ENCODE measurements at places on chromosomes 4 and X.

DNA sequence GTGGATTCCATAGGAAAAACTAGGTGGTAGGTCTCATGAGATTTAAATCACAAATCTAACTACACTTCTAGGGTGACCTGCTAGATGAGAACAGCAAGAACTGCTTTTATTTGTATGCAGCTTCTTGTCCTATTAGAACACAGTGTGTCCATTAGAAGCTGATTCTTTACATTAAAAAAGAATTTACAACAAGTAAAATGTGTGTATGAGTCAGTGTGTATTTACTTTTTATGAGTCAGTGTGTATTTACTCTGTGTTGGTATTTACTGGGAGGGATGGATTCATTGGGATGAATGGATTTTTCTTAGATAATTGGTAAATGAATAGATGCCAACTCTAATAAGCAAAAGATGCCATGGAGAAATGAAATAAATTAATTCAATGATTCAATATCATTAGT is 40.6 kb upstream of the XPNPEP2 start:
- DNase-seq = no peak

- no peak for DNase-seq
Measured at GRCh38 chr4:47238667-47239066, 207.3 kb downstream of the GABRB1 start.

DNA sequence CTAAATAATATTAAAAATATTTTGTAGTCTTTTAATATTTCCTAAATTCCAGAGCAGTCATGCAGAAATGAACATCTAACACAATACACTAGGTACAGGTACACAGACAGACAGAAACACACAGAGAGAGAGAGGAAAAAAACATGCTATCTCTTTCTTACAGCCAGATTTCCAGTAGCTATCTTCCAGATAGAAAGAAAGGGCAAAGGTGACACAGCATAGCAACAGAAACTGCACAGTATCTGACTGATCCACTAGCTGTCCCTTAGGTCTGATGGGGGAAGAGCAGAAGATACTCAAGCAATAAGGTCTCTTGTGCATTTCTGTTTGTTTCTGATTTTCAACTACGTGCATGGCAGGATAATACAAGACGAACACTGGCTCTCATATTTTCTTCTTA is 7.8 kb downstream of the FBXW7 start:
- DNase-seq = no peak

DNA sequence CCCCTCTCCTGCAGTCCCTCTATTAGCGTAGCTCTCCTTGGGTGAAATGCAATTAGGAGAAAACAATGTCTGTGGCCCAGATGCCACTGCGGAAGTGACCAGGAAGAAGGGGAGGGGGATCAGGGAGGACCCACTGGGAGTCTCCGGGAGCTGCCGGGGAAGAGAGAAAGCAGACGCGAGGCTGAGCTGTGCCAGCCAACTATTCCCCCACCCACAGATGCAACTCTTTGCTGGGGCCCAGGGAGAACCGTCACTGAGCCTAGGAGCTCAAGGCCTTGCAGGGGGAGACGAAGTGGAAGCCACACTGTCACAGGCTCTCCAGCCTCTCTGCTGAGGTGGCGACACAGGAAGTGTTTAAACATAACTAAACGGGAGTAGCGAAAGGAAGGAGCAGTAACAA is 149.2 kb downstream of the BCOR start:
- DNase-seq = no peak

DNA sequence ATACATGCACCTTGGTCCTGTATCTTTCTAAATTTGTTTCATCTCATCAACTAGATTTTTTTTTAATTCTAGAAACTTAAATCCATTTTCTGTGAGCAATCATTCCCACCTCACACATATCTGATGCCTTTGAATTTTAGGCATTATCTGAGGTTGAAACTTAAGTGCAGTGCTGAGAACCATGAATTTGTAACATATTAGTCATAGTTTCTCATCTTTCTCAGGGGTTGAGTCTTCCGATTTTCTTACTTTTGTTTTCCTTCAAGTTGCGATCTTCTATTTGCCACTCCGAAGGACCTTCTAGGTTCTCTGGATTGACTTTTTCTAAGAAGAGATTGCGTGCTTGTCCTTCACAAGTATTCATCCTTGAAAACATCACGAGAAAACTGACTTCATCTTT is 3.7 kb upstream of the NR0B1 start:
- no peak for DNase-seq

DNA sequence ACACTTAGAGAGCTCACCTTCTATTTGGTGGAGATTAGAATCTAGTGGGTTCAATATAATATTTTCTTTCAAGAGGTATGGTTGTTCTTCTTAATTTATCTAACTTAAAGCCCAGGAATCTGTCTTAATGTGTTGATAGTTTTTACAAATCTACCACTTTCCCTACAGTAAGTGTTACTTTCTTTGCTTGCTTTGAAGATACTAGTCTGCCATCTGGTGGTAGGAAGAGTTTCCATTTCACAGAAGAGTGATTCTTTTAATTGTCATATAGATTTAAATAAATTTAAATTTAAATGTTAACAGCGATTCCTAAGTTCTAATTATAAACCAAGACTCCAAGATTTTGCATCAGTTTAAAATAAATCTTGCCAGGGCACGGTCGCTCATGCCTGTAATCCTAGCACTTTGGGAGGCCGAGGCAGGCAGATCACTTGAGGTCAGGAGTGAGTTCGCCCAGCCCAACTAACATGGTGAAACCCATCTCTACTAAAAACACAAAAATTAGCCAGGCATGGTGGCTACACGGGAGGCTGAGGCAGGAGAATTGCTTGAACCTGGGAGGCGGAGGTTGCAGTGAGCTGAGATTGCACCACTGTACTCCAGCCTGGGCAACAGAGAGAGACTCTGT is 43.5 kb downstream of the NUDT9 start:
- DNase-seq = peak; percentile 50

GRCh38 chr4:168857009-168857408 is 153.0 kb downstream of the CBR4 start:
- DNase-seq = no peak

DNA sequence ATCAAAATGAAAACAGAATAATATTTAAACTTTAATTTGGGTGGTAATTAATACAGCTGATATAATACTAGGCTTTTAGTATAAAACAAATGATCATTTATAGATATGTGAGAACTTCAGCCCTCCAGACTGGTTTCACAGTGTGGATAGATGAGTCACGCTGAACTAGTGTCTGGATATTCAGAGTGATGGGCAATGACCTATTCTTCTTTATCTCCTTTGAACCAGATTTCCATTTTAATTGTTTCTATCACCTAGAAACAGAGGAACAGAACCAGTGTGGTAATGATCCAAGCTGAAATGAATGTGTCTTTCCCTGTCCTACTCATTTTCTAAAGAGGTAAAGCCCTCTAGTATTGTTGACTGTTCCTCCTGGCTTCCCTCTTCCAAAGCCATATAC is 155.2 kb upstream of the GK2 start:
- no peak for DNase-seq

DNA sequence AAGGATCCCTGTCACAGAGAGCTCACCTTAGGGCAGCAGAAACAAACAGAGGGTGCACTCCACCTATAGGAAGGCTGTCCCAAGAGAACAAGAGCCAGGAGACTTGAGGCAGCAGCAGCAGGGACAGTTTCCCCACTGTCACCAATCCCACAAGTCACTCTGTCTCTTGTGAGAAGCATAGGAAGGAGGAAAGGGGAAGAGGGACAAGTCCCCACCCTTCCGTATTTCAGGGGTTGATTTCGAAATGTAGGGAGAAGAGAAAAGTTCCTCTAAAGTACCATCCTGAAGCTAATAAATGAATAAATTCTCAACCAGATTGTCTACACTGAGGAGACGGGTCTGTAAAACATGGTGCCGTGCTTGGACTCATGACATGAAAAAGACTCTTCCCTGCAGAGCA is 9.5 kb upstream of the TLR8 start:
- no peak for DNase-seq

DNA sequence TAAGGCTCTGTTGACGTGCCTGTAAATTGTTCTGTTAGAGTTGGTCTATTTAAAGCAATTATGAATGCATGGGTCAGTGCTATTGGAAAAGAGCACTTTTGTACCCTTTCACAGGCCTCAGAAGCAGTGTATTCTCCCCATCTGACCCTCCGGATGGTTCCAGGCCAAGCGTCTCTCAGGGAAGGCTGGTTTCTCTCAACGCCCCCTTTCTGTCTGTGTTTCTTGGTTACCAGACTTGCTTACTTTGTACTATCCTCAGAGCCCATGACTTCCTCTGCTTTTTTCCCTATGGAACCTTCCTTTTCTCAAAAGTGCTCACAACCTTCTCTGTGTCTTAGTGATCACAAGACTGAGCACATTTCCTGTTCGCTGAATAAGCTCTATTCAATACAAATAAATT is 559.3 kb upstream of the ZFP42 start:
- peak; percentile 28 for DNase-seq

GRCh38 chr4:29538889-29539646 is 1181.1 kb upstream of the PCDH7 start:
- no peak for DNase-seq

DNA sequence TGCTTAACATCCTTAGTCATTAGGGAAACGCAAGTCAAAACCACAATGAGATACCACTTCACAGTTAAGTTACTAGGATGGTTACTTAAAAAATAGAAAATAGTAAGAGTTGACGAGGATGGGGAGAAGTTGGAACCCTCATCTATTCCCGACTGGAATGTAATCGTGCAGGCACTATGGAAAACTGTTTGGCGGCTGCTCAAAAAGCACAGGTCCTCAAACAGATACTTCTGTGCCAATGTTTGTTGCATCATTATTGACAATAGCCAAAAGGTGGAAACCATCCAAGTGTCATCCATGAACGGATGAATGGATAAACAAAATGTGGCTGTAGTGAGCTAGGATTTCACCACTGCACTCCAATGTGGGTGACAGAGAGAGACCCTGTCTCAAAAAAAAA is 11.7 kb downstream of the CTAG1B start:
- DNase-seq = no peak

DNA sequence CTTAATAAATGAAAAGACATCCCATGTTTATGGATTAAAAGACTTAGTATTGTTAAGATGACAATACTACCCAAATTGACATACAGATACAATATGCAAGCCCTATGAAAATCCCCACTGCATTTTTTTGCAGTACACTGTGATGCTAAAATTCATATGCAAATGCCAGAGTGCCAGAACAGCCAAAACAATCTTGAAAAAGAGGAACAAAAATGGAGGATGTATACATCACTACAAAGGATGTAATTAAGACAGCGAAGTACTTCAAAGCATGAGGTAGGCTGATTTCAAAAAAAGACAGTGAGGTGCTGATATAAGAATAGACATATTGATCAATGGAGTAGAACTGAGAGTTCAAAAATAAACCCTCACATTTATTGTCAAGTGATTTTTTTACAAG is 47.3 kb downstream of the SATL1 start:
- no peak for DNase-seq

- DNase-seq = no peak
Measured at GRCh38 chr4:112947616-112948015, 101.8 kb upstream of the ANK2 start.

GRCh38 chrX:43878906-43879526 is 3.2 kb downstream of the MAOB start:
- DNase-seq = no peak

GRCh38 chrX:133594156-133594555 is 178.9 kb upstream of the GPC4 start:
- no peak for DNase-seq

GRCh38 chrX:77640702-77641101 is 145.3 kb downstream of the ATRX start:
- DNase-seq = no peak

- DNase-seq = no peak
Measured at GRCh38 chr4:36330796-36331195, 49.4 kb downstream of the DTHD1 start.

DNA sequence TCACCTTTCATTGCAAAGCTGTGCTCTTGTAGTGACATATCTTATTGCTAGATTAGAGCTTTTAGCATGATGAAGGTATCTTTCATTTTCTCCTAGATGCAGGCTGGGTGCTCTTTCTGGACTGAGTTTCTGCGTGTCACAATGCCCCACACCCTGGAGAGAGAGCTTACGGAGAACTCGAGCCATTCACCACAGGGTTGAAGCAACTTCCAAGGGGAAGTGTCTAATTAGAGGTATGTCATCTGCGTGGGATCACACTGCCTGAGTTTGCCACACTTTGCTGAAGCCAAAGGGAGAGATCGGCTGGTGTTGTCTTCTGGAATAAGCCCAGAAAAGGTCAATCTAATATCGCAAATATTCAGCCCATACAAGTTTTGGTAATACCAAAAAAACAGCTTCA is 179.3 kb upstream of the MBNL3 start:
- DNase-seq = no peak

- DNase-seq = no peak
Measured at GRCh38 chr4:15515106-15515505, 45.4 kb downstream of the CC2D2A start.

DNA sequence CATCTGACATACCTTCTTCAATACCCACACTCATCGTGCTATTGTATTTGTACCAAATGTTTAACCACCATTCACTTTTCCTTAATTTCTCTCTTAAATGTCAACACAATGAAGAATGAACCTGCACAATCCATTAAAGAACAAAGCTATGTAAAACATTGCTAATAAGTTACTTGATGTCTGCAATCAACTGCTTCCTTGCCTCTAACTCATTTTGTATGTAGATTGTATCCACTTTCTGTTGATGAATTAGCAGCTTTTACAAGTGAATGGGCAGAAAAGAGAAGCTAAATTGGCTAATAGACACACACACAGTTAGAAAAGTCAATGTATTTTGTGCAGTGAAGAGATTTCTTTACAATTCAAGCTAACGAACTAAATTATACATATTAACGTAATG is 212.5 kb upstream of the NDST3 start:
- DNase-seq = no peak

- no peak for DNase-seq
Measured at GRCh38 chr4:80495865-80496264, 160.3 kb downstream of the CFAP299 start.

DNA sequence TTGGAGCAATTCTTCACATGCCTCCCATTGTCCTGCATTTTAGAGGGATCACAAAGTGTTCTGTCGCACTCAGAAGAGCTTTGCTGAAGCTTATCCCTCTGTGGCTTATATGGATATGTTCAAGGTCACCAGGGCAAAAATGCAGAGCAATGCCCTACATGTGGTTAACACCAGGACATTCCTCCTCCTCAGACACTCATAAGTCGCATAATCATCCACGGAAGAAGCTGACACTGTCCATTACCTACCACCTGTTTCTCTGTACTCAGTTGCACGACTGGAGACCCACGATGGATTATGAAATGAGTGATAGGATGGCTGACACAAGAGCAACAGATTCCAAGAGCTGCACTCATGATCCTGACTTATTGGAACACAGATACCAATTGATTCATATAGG is 68.7 kb upstream of the PRDX4 start:
- DNase-seq = no peak

GRCh38 chr4:152369902-152370295 is 166.0 kb downstream of the FBXW7 start:
- peak; percentile 47 for DNase-seq

DNA sequence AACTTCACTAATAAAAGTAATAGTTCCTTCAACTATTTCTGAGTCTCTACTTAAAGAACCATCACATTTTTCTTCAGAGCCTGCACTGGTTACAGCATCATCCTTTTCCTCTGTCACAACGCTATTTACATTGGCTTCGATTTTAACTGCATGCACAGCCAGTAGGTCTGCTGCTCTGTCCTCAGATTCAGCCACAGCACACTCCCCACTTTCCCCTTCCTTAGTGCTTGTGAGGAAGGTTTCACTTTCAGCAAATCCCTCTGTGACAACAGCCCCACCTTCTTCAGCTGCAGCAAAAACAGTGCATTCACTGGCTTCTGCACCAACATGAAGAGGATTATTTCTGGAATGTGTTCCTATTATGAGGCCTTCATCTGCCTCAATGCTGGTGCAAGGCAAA is 25.7 kb downstream of the BOD1L1 start:
- no peak for DNase-seq
